ENCODE measurements at places on chromosomes 5 and 9.
A peak's percentile ranks its signal among the peaks of the same experiment; 100 is the strongest.

GRCh38 chr9:4430432-4431261 is 59.6 kb upstream of the SLC1A1 start:
- DNase-seq, result no peak

DNA sequence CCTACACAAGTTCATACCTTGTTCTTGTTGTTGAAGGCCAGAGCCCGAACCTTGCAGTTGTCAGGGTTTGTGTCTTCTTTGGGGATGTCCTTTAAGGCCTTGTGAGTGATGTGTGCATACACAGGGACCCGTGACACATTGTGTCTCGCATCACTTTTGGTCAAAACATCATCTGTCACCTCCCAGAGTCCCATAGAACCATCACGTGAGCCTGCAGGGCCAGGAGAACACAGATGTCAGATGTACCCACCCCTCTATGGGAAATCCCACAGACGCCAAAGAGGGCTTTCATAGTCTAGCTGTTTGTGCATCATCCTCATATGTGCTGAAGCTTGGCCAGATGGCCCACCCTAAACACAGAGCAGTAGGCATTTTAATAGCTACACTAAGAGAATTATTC is 28.2 kb downstream of the DCAF12 start:
- DNase-seq, result no peak

DNA sequence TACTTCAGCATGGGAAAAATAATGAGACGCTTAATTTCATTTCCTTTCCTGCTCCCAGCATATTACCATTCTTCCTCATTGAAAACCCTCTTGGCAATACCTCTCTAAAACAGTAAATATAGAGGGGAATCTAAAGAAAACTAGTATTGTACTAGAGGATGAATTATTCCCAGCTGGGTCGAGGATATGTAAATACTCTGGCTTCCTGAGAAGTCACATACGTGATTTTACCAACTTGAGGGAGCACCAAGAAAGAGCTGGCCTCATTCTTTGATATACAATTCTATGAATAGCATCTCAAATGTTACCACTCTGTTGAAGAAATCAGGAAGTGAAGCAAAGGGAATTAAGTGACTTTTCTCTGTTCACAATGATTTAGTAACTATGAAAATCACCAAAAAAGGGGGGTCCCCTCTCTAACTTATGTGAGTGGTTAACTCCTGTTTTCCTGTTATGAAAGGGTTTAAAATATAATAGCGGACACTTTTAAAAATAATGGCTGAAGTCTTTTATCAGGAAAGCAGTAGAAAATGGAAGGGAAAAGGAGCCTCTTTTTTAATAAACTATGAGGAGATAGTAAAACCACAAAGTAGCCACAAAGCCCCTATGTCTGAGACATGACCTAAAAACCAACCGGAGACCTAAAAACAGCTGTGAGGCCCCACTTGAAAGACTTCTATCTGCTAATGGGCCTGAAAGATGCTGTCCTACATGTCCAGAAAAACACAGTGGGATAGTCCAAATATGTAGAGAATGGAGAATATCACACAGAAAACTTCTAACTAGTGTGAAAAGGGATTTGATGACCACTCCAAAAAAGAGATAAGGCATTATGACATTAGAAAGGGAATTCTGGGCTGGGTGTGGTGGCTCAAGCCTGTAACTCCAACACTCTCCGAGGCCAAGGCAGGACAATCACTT is 42.6 kb downstream of the LPAR1 start:
- DNase-seq, result no peak

DNA sequence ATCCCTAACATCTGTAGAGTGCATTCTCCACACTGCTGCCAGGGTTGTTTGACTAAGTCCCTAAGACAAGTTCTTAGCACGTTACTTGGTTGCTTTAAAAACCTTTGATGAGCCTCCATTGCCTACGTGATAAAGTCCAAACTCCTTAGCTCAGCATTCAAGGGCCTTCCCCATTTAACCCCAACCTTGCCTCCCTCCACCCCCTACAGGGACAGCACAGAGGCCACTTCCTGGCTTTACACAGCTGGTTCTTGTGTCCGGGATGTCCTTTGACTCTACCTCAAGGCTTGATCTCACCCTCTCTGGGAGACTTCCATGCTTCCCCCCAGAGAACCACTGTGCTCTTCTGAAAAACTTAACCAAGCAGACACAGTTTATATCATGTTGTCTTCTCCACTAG is 29.4 kb downstream of the FAM240B start:
- no peak for DNase-seq

DNA sequence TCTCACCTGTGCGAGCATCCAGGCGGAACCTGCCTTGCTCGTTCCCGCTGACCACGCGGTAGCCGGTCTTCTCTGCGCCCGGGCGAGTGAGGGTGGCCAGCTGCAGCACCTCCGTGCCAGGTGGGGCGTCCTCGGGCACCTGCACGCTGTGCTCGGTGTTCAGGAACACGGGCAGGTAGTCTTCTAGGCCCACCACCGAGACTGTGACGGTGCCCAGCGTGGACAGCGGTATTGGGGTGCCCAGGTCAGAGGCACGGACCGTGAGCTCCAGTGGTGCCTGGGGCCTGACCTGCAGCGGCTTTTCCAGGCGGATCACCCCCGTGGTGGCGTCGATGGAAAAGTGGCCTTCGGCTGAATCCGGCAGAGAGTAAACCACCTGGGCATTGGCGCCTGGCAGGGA is 59.5 kb downstream of the FAT2 start:
- DNase-seq, result no peak

GRCh38 chr5:176438959-176439757 is 9.0 kb upstream of the FAF2 start:
- no peak for DNase-seq

- DNase-seq, result no peak
These were observed 336.3 kb downstream of the RASEF start for GRCh38 chr9:82726424-82727276.

DNA sequence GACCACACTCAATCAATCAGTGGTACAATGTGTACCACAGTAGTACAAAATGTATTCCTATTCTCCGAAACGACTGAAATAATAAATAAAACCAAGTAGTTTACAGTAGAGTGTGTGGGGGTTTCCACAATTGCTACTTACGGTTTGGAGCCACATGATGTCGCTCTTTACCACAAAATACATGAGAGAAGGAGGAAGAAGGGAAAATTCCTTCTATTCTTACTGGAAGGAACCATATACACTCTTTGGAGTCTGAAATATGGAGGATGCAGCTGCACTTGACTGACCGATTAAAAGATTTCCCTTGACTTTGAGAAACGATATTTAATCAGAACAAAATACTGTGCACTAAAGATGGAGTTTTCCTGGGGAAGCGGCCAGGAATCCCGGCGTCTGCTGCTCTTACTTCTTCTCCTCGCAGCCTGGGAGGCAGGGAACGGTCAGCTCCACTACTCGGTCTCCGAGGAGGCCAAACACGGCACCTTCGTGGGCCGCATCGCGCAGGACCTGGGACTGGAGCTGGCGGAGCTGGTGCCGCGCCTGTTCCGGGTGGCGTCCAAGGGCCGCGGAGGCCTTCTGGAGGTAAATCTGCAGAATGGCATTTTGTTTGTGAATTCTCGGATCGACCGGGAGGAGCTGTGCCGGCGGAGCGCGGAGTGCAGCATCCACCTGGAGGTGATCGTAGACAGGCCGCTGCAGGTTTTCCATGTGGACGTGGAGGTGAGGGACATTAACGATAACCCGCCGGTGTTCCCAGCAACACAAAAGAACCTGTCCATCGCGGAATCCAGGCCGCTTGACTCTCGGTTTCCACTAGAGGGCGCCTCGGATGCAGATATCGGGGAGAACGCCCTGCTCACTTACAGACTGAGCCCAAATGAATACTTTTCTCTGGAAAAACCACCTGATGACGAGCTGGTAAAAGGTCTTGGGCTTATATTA is at the start of gene PCDHA4:
TSS of gene PCDHA4 (plus strand) at position 235 of the 942 bp plus-strand sequence.
- no peak for DNase-seq

DNA sequence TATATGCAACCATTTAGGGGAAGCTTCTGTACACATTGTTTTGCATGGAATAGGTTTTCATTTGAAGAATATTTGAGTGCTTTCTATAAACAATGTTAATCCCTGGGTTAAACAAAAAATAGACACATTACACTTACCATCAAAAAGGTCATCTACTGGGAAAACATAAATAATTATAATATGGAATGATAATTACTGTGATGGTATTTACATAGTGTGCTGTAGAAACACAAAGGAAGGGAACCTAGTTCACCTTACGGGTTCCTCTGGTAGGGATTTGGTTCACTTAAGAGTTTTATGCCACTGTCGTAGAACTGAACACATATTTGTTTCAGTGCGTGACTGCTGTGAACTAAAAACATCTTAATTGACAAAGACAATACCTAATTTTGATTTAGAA is 44.9 kb downstream of the SLC44A1 start:
- no peak for DNase-seq

DNA sequence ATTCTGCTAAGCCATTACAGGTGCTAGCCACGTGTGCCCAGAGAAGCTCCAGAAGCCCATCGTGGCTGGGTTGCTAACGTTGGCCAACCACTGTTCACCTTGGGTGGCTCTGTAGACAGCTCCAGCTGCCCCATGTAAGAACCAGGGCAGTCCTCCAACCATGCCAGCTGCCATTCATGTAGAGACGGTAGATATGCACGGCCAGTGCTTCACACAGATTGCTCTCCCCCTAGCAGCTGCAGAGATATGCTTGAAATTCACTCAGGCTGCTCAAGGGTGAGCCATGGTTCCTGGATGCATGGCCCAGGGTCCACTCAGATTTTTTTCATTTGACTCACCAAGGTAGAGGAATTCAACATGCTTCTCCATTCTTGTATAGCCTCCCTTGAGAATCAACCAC is 31.0 kb downstream of the GADD45G start:
- DNase-seq, result peak; percentile 17

DNA sequence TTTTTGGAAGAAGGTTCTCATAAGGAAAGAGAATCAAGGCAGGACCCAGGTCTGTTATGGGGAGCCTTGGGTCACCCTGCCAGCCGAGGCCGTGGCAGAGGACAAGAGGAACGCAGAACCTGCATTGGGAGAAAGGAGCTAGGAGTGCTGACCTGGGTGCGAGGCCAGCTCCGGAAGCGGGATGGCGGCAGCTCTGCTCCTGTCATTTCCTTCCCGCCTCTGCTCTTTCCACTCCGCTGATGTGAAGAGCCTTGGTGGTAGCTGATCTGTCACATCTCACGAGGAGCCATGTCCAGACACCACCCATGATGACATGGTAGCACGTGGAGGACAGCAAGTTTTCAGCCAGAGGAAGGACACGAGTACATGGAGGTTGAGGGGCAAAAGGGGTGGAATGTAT is 109.5 kb upstream of the COL5A1 start:
- DNase-seq, result no peak

DNA sequence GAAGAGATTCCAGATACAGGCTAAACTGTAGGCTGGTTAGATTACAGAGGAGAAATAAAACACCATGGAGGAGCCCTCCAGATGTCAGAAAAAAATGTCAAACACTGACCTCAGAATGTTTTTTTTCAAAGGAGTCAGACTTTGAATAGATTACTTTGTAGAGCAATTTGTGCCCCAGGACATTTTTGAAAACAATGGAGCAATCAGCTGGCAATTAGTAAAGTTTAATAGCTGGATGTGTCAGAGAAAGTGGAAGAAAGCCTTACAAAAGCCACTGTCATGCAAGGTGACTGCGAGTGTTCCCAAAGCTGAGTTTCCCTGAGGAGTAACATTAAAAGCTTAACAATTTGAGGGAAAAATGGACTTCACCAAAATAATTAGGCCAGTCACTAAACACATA is 417.8 kb upstream of the CTNND2 start:
- no peak for DNase-seq

DNA sequence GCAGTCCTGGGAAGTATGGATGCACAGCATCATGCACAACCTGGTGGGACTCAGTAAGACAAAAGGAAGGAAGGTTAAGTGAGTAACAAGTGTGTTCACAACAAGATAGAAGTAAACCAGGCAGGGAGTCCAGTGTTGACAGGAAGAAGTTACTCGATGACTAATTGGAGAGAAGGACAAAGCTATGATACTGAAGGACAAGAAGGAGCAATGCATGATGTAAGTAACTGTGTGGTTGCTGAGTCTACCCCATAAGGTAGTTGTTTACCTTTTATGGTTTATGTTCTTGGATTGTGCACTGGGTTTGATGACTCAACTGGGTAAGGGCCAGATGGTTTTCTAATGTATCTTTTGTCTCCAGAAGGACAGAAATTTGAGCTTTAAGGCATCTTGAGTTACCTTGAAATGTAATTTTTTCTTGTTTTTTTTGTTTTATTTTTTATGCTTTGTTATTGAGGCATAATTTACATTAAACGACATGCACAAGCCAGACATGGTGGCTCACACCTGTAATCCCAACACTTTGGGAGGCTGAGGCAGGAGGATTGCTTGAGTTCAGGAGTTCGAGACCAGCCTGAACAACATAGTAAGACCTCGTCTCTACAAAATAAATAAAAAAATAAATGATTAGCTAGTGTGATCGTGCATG is 89.2 kb upstream of the CAST start:
- DNase-seq, result peak; percentile 97

DNA sequence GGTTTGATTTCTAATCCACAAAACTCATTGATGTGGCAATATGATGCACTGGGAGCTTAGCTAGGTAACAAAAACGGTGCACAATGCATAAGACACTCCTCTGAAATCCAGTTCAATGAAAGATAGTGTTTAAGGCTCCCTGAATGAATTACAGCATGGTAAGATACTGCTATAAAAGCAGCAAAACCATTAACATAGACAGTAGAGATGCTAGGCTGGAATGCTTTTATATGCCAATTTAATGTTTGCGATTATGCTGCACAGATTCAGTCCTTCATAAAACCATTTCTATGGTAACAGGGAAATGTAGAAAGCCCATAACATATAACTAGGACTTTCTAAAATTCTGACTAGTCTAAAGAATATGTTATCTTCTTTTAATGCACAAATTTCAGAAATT is 180.8 kb upstream of the NUDT12 start:
- DNase-seq, result no peak

- no peak for DNase-seq
These were observed 290.6 kb upstream of the PANK3 start for GRCh38 chr5:168869615-168870227.

- DNase-seq, result no peak
These were observed 223.7 kb downstream of the DMRT2 start for GRCh38 chr9:1273859-1274258.

GRCh38 chr5:130282049-130282448 is 377.8 kb downstream of the CHSY3 start:
- DNase-seq, result no peak

GRCh38 chr5:150567031-150567717 is 59.2 kb downstream of the NDST1 start:
- DNase-seq, result no peak

- no peak for DNase-seq
These were observed 109.6 kb downstream of the DPYSL3 start for GRCh38 chr5:147400126-147400809.

GRCh38 chr5:11573140-11573992 is 330.9 kb downstream of the CTNND2 start:
- DNase-seq, result no peak

GRCh38 chr9:69943148-69943806 is 100.4 kb upstream of the MAMDC2 start:
- DNase-seq, result no peak

- no peak for DNase-seq
These were observed 286.3 kb downstream of the DNAH5 start for GRCh38 chr5:13658152-13658551.

All from RWPE1 (cell line).